ENCODE measurements at places on chromosomes 2 and 18.

GRCh38 chr2:119126650-119127049 is 31.9 kb downstream of the C1QL2 start:
- no peak for DNase-seq

DNA sequence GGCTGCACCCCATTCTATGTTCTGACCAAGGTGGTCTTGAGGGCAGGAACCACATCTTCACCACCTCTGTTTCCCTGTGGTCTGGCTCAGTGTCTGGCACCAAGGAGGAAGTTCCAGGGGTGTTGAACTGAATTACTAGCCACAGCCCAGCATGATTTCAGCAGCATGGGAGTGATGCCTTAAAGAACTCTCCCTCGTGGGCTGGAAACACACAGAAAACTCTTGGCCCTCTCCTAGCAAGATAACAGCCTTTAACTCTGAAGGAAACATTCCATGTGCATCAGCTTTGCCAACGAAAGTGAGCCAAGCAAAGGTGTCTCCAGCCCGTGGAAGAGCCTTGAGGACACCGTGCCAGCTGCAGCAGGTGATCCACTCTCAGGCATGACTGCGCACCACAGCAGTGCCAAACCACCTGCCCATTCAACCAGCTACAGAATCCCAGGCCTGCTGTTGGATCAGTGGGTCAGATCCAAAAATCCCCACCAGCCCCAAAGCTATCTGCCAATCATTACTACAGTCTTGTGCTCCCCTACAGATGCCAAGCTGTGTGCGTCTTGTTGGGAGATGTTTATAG is 124.8 kb downstream of the TTC32 start:
- DNase-seq = no peak

GRCh38 chr2:153394247-153394646 is 84.3 kb downstream of the RPRM start:
- DNase-seq = no peak

GRCh38 chr2:80300954-80301353 is 3.6 kb downstream of the LRRTM1 start:
- DNase-seq = no peak

- no peak for DNase-seq
Observed at GRCh38 chr2:205357732-205358131, 324.6 kb upstream of the NRP2 start.

DNA sequence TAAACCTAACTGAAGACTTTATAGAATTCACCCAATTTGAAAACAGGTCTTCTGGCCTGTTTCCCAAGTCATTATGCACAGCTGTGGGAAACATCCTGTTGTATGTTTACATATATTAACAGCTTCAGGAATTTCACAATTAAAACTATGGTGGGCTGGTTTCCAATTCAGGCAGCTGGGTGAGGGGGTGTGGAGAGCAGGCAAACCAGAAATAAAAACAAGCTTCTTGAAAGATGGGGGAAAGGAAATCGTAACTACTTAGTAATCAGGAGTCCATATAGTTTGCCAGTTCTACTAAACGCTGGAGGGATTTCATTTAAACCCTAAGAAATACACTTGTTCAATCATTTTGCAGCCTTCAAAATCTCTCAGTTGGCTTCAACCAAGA is 22.8 kb downstream of the ATP8B1 start:
- peak; percentile 26 for DNase-seq

- no peak for DNase-seq
Observed at GRCh38 chr18:32114293-32114942, 22.7 kb downstream of the RNF138 start.

DNA sequence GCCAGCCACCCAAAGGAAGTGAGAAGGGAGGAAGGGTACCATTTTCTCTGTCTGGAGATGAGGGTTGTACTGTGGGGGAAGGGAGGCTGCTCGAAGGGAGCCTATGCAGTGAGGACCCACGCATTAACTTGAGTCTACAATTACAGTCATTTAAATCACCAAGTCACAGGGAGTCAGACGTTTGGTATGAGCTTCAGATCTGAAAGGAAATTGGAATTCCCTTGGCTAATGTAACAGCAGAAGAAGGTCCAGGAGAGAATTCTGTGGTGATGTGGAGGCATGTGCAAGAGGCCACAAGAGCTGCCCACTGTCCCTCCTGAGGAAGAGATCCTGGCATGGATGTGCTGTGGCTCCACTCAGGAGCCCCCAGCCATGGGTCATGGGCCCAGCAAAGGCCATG is 22.5 kb downstream of the DAPL1 start:
- no peak for DNase-seq

DNA sequence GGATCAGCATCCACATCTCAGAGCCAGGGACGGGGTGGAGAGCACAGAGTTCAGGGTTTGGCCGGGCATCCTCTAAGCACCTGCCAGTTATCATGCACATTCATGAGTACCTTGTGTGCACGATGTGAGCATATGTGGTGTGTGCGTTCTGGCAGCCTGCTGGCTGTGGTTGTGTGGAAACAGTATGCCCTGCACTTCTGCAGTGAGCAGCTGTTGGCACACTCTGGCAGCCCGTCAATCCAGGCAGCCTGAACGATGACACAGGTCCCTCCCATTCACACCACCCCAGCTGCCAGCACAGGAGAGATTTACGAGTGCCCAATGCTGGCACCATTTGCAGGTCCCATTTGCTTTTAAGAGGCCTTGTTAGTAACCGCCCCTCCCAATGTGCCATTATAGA is 74.2 kb downstream of the CD8B2 start:
- DNase-seq = no peak

DNA sequence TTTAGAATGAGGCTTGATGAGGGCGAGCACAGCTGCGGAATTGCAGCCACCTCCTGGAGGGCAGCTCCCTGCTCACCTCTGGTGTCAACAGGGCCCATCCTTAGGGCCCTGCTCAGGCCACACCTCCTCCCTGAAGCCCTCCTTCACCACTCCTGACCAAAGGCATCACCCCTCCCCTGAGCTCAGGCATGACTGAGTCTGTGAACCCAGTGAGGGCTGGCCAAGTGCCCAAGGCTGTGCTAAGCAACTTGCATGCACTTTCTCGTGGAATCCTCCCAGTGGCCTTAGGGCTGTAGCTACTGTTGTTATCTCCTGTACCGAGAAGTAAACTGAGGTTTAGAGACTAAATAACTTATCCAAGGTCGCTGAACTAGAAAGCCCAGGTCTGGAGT is 101.7 kb downstream of the KLHL29 start:
- no peak for DNase-seq

DNA sequence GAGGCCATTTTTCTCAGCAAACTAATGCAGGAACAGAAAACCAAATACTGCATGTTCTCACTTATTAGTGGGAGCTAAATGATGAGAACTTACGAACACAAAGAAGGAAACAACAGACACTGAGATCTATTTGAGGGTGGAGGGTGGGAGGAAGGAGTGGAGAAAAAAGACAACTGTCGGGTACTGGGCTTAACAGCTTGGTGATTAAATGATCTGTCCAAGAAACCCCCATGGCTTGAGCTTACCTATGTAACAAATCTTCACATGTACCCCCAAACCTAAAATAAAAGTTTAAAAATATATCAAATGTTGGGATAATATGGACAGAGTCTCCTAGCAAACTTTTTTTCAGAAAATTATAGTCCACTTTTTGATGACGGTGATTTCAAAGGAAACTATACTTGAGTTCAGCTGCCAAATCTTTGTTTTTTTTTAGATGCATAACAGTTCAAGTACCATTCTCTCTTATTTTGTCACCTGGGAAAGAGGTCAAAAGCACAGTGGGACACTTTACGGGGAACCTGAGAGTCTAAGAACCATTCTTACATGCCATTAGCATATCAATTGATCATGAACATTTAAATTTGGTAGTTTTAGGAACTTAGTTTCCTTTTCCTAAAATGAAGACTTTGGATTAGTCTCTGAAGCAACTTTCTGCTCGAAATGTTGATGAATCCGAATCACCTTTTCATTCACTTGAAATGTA is 835.0 kb downstream of the NRXN1 start:
- DNase-seq = no peak

GRCh38 chr2:622357-622756 is 54.8 kb downstream of the TMEM18 start:
- no peak for DNase-seq

DNA sequence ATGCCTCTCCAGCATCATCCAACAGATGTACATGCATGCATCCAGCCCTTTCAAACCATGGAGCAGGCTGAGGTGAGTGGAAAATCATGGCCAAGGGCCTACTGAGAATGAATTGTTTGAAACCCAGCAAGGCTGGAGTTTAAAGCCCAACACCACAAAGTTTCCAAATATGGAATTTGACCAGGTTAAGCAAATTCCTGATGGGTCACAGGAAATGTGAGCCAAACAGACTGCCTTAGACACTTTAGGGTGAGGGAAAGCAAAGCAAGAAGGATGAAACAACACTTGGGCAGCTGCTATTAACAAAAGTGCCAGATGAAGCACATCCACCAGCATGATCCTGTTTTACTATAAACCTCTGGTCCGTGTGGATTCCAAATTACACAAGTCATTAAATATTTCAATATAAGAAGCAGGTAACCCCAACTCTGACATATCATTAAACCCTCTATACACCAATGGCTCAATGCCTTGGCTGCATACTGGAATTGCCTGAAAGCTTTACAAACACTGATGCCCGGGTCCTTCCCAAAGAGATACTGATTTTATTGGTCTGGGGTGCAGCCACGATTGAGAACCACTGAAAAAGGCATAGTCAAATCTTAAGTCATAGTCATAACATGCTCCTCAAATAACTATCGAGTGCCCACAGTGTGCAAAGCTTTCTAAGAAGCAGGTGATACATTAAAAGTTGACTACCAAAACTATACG is 9.1 kb downstream of the KLF7 start:
- no peak for DNase-seq

GRCh38 chr18:49853436-49853835 is 40.1 kb upstream of the ACAA2 start:
- DNase-seq = no peak

GRCh38 chr18:10564975-10565773 is 39.3 kb downstream of the NAPG start:
- no peak for DNase-seq

DNA sequence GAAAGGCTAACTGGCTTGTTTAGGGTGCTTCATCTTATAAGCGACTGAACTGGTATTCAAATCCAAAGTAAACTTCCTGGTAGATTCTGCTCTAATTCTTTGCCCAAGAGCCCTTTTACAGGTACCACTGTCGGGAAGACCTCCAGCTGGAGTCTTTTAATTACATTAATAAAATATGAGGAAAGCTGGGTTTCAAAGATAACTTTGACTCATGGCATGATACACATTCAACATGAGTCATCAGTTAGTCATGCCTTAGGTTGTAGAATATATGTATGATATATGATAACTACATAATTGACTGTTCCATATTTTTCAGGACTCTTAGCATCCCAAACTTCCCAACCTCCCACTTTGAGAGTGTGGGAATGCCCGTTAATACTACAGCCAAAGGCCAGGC is 32.3 kb downstream of the ZCCHC2 start:
- peak; percentile 11 for DNase-seq

GRCh38 chr2:44746856-44747615 is 194.5 kb upstream of the SIX3 start:
- no peak for DNase-seq

GRCh38 chr2:70942396-70943204 is 6.9 kb downstream of the ATP6V1B1 start:
- DNase-seq = no peak

DNA sequence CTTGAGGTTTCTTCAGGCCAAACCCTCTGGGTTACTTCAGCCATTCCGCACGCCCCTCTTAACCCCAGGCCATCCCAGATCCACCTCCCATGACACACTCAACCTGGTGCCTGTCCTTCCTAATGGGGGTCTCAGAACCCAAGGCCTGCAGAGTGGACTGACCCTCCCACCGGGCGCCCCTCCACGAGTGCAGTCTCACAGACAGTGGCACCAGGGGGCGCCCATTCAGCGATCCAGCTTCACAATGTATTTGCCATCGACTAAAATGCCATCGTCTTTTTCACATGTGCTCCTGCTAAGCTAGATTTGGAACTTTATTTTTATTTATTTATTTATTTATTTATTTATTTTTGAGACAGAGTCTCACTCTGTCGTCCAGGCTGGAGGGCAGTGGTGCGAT is 38.5 kb downstream of the INPP5D start:
- DNase-seq = no peak

DNA sequence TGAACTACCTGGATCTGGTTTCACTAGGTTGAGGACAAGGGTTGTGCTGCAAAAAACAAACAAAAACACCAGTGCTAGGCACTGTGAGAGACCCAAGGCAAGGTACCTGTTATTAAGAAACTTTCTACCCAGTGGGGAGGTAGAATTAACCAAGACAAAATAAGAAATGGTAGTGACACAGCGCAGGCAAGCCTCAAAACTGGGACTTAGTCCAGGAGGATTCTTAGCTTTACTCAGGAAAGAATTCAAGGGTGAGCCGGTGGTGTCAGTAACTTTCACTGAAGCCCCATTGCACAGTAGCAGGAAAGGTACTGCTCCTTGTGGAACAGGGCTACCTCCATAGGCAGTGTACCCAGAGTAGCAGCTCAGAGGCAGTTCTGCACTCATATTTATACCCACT is 131.6 kb downstream of the SCG2 start:
- DNase-seq = no peak

DNA sequence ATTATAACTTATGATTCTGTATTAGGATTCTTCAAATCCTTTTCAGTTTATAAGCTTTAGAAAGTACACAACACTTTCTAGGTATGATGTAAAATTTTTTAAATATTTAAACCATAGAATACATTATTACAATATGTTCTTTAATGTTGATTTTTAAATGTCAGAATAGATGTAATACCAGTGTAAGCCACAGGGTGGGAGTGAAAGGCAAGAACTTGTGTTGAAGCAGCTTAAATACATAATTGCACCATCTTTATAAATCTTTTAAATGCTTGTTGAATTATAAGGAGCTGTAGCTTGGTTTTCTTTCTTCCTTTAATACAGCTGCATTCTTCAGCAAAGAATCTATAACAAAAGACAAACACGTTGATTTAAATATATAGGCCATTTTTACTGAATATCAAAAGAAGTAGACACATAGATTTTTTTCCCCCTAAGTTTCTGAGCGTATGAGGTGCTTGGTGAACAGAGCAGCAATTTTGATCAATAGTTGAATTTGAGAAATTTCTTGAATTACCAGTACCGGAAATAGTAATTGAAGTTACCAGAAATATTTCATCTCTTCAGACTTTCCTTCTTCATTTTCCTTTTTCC is 63.0 kb downstream of the TANK start:
- DNase-seq = peak; percentile 40

- no peak for DNase-seq
Observed at GRCh38 chr2:37180006-37180639, 8.3 kb downstream of the SULT6B1 start.

GRCh38 chr2:239589270-239589825 is 188.5 kb upstream of the HDAC4 start:
- DNase-seq = no peak
